Activated naive CD8-positive, alpha-beta T cell treated with anti-CD3 and anti-CD28 coated beads, Interleukin-2, amount 10 ng/mL, durations not matched to agents 7 days and 5 days (primary cell): ENCODE measurements at places on chromosomes 4 and X. TPM values are rescaled to one million over a fixed set of nuclear protein-coding genes. Genes with fewer than 3 reads are reported as not detected.

GRCh38 chrX:129606918-129607317, 47.8 kb downstream of the APLN start:
- DNase-seq = no peak

DNA sequence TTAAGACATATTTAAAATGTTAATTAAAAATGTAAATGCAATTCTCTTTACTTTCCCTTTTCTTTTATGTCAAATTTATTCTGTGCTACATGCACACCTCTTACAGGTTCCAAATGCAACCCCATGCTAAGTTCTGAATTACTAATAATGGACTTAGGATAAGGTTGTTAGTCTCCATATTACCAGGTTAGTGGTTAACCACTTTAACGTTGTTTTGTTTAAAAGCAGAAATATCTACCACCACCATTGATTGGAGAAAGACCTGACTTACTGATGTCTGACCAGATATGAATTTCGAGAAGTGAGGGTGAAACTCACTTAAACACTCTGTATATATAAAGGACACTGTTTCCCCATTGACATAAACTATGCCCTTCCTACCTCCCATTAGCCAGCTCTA, 6.9 kb upstream of the TRPC3 start:
- DNase-seq = no peak

Gene HSPA4L
- total RNA-seq = 0.28 TPM

Gene EMCN
- total RNA-seq = not detected

Gene EGF
- not detected for total RNA-seq

Gene CTAG1A
- total RNA-seq = not detected

Gene NEUROG2
- not detected for total RNA-seq
